ENCODE measurements at places on chromosomes 7 and 10.

DNA sequence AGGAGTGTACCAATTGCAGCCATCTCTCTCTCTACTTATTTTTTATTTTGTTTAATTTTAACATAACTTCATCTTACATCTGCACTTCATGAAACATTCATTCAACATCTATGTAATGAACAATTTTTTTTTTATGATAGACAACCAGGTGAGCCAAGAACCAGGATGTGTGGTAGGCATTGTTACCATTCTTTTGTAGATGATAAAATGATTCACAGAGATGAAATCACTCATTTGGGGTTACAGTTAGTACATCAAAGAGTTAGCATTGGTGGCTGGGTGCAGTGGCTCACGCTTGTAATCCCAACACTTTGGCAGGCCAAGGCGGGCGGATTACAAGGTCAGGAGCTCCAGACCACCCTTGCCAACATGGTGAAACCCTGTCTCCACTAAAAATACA, 127.8 kb downstream of the HDAC9 start:
- no peak for DNase-seq

GRCh38 chr10:132229834-132230556, 43.2 kb downstream of the DPYSL4 start:
- no peak for DNase-seq

DNA sequence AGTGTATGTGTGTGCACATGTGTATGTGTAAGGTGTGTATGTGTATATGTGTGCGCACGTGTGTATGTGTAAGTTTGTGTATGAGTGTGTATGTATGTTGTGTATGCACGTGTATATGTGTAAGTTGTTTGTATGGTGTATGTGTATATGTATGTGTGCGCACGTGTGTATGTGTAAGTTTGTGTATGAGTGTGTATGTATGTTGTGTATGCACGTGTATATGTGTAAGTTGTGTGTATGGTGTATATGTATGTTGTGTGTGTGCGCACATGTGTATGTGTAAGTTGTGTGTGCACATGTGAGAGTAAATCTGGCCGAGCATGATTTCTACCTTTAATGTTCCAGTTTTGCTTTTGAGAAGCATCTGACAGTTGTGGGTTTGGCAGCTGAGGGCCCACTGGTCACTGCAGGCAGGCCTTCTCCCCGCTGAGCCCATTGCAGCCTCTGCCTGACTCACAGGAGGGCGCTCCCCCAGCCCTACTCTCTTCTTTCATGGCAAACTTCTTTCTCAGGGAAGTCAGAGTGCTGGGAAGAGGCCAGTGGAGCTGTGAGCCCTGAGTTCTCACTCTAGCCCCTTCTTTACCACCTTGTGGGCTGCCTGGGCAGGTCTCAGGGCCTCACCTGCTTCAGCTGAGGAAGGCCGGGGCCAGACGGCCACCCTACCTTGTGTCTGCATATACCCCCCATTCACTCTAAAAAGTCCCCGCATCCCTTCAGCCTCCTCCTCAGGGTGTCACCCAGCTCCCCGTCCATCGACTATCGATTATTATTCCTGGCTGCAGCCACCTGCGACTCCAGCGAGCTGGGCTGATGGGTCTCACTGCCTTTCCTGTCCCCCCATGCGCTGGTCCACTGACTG, 11.2 kb downstream of the WDR86 start:
- DNase-seq: no peak

GRCh38 chr10:113019096-113019495, 69.0 kb downstream of the TCF7L2 start:
- no peak for DNase-seq

DNA sequence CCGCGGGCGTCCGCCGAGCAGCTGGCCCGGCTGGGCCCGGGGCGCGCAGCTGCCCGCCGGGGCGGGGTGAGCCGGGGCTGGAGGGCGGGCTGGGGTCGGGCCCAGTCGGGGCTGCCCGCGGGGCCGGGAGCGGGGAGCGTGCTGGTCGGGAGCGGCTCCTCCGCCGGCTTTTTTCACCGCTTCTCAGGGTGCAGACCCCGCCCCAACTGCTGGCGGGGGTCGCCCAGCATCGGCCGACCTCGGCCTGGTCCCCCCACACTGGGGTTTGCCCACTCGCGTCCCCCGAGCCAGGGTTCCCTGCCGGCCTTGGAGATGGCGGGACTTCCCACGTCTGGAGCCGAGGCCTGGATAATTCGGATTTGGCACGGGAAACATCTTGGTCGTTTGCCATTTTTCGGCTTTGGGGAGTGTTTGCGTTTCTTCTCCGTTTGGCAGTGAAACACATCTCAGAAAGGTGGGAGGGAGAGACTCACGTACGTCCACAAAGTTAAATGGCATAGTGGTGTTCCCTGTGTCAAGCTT, 432 bp downstream of the TMEM248 start:
- DNase-seq: peak; percentile 66

- DNase-seq: no peak
Observed at GRCh38 chr10:80460399-80461207, 6.5 kb downstream of the TSPAN14 start.

DNA sequence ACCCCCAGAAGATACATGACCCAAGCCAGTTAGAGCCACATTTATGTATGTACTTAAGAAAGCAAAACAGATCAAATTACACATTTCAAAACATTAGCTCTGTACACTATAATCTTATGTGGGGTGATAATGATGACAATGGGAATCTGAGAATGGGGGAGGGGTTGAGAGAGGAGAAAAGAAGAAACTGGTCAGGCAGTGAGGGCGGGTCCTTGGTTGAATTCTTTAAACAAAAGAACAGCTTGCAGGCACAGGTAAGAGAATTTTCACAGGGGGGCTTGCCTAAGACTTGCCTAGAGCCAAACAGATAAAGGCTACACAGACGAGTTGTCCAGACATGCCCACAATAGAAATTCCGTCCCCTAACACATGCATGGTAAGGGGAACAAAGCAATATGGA, 76.8 kb upstream of the PTER start:
- DNase-seq: no peak

- DNase-seq: no peak
Observed at GRCh38 chr10:21950566-21950965, 53.0 kb downstream of the DNAJC1 start.

DNA sequence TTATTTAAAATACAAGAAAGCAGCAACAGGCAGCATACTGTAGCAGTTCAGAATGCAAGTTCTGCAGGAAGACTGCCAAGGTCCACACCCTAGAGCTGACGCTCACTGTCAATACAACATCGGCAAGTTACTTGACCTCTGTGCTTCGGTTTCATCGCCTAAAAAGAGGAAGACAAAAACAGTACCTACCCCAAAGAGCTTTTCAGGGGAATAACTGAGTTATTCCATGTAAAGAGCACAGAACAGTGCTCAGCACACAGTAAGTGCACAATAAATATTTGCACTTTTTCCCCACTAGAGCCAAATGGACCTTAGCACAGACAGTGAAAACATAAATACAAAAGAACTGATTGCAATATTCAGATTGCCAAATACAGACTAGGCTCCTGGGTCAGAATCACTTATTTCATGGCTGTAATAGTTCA, 88.6 kb downstream of the USP6NL start:
- no peak for DNase-seq

DNA sequence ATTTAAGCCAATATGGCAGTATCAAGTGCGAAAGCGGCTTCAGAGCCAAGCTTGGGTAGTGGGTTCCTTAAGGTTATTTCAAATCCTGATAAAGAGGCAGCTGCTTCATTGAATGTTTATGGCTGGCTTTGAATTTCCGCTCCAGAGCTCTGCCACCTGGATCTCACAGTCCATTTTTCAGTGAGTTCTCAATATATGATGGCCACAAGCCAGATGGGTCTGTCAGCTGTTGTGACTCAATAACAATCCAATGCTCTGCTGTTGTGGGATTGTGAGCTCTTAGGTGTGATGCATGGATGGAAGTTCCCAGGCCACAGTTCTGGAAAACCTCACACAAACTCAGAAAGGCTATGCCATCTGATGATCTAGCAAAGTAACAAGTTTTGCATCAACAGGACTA, 743.8 kb upstream of the LRRN3 start:
- peak; percentile 68 for DNase-seq

DNA sequence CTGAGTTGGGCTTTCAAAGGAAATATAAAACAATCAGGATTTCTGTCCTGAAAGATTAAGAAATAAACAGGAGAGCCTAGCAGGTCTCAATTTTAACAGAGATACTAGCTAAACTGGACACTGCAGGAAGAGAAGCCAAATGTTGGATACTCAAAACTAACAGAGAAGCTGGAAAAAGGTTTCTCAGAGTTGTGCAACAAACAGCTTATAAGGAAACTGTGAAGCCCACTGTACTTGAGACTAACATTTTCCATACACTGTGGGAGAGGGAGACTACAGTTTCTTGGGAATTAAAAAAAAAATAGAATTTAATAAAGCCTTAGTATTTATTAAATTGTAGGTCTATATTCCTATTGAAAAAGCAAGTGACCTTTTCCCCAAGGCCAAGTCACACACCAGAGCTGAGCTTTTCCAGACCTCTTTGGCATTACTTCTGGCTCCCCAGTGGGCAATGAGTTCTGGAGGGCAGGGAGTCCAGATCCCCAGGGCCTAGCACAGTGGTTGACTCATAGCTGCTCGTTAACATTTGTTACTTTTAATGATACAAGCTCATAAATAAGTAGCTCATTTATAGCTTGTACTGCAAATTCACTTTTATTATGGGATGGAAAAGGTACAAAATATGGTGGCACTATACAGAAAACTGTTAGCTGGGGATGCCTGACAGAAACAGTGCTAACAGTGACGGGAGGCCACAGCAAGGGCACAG, 68.3 kb downstream of the MINDY3 start:
- DNase-seq: no peak

GRCh38 chr10:123879606-123880257, 11.9 kb downstream of the CPXM2 start:
- no peak for DNase-seq

Measured in NCI-H1092 treated with DMSO at 0.1 percent for 48 hours (cell line).